Activated CD4-positive, alpha-beta T cell treated with anti-CD3 and anti-CD28 coated beads, Interleukin-2, amount 50 U/mL, for 24 hours (primary cell): ENCODE measurements at places on chromosomes 1 and 21.

DNA sequence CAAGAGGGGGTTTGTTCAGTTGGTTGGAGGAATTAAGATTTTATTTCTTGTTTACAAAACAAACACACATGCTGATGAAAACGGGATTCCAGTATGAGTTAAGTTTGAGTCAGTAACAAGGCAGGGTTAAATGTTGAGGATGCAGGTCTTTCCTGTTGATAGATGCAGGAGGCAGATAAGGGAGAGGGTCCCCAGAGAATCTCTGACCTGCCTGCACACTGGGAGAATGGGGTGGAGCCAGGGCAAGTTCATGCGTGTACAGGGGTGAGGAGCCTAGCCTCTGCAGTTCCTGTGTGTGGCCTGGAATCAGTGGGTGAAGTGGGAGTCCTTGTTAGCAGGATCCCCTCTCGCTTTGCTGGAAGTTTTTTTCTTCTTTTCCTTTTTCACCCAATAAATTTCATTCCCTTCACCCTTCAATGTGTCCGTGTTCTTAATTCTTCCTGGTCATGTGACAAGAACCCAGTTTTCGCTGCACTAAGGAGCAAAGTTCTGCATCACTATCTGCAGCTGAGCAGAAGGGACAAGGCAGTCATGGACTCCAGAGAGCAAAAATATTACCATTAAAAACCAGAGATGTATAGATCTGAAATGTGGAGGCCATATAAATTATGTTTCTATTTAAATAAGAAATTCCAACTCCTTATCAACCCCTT, 69.9 kb upstream of the MARK1 start:
- no peak for DNase-seq

- DNase-seq, result no peak
Measured at GRCh38 chr1:4573526-4573925, 80.9 kb upstream of the AJAP1 start.

GRCh38 chr21:37006486-37007291, at the start of gene RIPPLY3:
Gene RIPPLY3, plus strand, starts transcription at chr21:37006702. Its CDS starts 71 bp downstream, at chr21:37006773.
- DNase-seq, result no peak

GRCh38 chr1:10778640-10779039, 17.8 kb downstream of the CASZ1 start:
- DNase-seq, result no peak

DNA sequence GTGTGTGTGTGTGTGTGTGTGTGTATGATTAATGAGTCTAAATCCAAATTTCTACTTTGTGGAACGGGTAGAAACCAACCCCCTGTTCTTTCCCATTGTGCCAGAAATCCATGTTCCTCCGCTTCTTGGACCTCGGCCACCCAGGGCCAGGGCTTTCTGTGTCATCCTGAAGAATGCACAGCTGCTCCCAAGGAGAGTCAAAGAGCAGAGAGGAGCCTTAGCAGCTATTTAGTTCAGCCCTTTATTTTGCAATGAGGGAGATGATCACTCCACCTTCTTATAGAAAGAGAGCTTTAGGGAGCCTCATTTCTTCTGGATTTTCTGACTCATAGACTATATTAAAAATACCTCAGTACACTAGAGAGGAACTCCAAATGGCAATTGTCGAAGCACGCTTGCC, 489.3 kb upstream of the VAMP3 start:
- DNase-seq, result no peak

GRCh38 chr21:31752967-31753366, 21.0 kb upstream of the SCAF4 start:
- no peak for DNase-seq
